ENCODE measurements at places on chromosomes 11 and 22.

DNA sequence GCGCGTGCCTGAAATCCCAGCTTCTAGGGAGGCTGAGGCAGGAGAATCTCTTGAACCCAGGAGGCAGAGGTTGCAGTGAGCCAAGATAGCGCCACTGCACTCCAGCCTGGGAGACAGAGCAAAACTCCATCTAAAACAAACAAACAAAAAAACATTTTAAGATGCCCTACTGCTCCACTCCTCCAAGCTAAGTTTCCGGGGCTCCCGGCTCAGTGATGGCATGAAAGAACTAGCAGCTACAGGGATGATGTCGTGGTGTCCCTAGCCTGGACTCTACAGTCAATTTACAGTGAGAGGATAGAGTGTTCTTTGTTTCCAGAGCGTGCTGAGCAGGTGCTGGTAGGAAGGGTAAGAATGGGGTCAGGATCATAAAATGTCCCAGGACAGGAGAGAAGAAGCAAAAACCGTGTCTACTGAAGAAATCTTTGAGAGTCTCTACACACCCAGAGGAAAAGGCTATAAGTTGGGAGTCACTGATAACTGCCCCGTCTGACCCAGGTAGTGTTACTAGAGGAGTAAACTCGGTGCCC, 1.2 kb upstream of the ZBTB3 start:
- no peak for DNase-seq

DNA sequence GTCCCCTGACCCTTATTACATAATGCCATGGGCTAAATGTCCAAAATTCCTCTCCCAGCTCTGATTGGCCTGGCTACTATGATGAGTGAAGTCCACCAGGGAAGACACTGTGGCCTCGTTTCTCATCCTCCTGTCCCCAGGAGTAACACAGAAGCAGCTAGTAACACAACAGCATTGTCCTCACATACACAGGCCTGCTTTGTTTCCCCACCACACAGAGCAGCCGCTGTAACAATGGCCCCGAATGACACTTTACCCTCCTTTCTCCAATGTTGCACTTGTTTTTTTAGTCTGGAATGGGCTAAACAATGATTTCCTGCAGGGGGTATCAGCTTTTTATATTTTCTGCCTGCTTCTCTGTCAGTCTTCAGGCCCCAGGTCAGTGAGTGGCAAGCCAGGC, at the start of gene PRR5L:
Gene PRR5L (plus strand): TSS at position 363 of the 400 bp plus-strand sequence. CDS start 104,834 bp downstream, outside the sequence.
- no peak for DNase-seq

DNA sequence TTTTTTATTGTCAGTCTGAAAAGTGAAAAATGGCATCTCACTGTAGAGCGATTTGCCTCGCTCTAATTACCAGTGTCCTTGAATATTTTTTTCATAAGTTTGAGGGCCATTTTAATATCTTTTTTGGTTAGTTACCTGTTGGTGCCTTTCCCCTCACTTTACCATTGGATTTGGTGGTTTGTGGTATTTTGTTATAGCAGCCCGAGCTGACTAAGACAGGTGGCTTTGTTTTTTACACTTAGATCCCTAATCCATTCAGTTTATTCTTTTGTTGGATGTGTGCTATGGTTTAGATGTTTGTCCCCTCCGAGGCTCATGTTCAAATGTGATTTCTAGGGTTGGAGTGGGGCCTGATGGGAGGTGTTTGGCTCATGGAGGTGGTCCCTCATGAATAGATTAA, 6.5 kb upstream of the CAPN5 start:
- DNase-seq: no peak

DNA sequence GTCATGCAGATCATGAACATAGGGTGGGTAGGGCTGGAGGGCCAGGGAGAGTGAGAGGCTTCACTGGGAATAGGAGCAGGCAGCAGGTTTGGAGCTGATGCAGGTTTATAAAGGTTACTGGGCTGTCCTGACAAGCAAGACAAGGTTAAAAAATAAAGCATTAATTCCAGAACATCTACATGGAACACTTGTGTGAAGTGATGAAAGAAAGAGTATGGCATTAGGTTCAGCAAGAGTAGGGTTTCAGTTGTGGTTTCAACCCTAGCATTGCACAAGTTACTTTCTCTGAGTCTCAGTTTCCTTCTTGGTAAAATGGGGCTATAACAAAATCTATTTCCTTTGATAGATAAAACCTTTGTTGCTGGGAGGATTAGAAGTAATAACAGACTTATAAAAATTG, 114.6 kb upstream of the SESN3 start:
- no peak for DNase-seq

DNA sequence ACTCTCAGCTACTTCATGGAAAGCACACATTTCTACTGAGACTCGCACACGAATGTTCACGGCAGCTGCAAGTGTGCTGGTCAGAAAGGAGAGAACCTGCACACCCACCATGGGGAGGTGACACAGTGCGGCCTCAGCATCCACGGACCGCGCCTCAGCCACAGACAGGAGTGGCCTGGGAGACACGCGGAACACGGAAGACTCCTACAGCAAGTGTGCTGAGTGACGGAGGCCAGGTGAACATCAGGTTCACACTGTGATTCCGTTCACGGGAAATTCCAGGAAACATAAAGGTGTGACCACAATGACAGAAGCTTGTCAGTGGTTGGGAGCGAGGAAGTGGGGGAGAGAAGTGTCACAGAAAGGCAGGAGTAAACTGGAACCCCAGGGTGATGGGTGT, 13.3 kb upstream of the MOB2 start:
- no peak for DNase-seq

GRCh38 chr11:95647355-95647754, 142.2 kb downstream of the FAM76B start:
- no peak for DNase-seq

GRCh38 chr22:23034621-23035556, 35.4 kb upstream of the GNAZ start:
- no peak for DNase-seq

DNA sequence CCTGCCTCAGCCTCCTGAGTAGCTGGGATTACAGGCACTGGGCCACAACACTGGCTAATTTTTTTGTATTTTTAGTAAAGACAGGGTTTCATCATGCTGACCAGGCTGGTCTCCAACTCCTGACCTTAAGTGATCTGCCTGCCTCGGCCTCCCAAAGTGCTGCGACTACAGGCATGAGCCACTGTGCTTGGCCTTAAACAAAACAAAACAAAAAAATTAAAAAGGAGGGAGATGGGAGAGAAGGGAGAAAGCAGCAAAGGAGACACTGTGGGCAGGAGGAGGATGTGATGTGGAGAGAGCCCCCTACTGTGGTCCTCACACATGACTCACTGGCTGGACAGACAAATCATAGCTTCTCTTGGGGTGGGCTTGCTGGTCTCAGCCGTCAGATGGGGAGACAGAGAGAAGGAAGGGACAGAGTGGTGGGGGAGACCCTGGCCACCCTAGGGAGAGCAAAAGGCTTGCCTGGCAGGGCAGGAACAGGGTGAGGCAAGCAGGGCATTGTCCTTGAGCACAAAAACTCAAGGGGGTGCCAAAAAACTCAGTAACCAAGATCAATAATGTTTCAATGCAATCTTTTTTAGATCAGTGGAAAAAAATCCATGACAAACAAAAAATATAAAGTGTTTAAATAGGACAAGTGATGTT, 31.6 kb downstream of the TPST2 start:
- DNase-seq: no peak

GRCh38 chr11:120658071-120658423, 146.5 kb downstream of the GRIK4 start:
- no peak for DNase-seq

GRCh38 chr11:47347137-47347536, 5.4 kb downstream of the MYBPC3 start:
- no peak for DNase-seq

GRCh38 chr11:72594493-72595291, 79.5 kb downstream of the PDE2A start:
- no peak for DNase-seq

DNA sequence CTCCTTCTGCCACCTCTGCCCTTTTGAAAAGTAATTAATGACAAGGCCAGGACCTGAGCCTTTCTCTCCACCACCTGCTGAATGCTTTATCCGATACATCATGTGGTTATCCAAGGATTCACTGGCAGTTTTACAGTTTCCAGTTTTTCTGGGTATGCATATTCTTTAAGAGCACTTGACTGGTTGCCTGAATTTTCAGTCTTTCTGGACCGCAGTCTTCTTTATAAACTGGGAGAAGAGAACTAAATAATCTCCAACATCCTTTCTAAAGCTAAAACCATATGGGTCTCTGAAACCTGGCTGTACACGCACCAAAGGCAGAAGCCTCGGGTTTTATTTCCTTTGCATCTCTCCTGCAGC, 65.1 kb downstream of the BTG4 start:
- DNase-seq: no peak

GRCh38 chr22:39115570-39115969, 18.5 kb downstream of the APOBEC3H start:
- DNase-seq: no peak

DNA sequence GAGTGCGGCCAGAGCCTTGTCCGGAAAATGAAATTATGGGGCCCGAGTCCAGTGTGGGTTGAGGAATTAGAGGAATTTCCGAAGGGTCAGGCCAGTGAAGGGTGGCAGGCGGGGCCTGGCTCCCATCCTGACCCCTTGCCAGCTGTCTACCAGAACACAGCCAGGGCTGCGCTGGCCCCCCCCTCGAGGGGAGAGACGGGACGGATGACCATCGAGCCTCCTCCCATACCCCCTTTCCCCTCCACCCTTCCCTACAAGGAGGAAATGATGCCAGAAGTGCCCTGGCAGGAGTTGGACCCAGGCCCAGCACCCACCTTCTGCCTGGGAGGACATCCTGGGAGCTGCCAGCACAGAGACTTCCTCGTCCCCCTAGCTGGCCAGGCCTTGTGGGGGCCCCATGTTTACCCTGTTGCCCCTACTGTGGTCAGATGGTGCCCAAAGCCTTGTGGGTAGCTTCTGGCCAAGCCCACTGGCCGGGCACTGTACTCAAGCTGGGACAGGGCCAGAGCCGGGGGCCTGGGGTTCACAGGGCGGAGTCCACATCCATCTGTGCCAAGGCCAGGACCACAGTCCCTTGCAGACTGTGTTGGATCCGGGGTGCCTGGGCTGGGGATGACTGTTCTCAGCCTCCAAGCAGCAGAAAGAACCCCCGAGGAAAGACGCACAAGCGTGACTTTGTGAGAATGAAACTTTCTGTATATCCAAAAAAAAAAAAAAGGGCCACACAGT, 20.8 kb downstream of the ARVCF start:
- DNase-seq: no peak

- no peak for DNase-seq
Observed at GRCh38 chr11:111364503-111364902, 14.6 kb downstream of the POU2AF1 start.

GRCh38 chr11:134837166-134837886, 425.3 kb upstream of the B3GAT1 start:
- DNase-seq: no peak

DNA sequence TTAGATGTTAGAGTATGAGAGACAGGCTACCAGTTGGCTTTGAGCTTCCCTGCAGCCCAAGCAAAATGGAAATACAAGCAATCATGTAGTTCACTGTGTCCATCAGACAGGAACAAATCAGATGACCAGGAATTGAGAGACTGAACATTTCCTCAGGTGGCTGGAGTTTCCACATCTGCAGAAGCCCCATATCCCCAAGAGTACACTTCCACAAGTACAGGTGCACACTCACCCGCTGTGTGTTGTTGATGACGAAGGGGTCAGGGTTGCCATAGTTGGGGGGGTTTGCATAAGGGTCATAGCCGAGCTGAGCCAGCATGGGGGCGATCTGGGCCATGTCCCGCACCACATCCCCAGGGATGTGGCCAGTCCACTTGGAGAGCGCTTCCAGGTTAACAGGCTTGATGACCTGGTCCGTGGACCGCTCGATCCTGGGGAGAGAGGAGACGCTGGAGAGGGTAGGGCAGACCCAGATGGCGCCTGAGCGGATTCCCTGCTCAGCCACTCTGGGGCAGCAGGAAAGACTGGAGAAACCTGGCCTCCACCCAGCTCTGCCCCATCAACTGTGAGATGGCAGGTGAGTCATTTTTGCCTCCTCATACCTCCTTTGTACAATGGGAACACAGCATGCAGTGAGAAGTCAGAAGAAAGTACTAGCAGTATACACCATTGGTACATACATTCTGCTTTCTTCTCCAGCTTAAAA, 23.9 kb upstream of the TFIP11 start:
- DNase-seq: no peak

GRCh38 chr11:90947930-90948329, 725.1 kb upstream of the CHORDC1 start:
- no peak for DNase-seq

GRCh38 chr11:22930816-22931594, 70.7 kb upstream of the CCDC179 start:
- no peak for DNase-seq

GRCh38 chr11:19719960-19720359, 7.3 kb downstream of the NAV2 start:
- DNase-seq: no peak

DNA sequence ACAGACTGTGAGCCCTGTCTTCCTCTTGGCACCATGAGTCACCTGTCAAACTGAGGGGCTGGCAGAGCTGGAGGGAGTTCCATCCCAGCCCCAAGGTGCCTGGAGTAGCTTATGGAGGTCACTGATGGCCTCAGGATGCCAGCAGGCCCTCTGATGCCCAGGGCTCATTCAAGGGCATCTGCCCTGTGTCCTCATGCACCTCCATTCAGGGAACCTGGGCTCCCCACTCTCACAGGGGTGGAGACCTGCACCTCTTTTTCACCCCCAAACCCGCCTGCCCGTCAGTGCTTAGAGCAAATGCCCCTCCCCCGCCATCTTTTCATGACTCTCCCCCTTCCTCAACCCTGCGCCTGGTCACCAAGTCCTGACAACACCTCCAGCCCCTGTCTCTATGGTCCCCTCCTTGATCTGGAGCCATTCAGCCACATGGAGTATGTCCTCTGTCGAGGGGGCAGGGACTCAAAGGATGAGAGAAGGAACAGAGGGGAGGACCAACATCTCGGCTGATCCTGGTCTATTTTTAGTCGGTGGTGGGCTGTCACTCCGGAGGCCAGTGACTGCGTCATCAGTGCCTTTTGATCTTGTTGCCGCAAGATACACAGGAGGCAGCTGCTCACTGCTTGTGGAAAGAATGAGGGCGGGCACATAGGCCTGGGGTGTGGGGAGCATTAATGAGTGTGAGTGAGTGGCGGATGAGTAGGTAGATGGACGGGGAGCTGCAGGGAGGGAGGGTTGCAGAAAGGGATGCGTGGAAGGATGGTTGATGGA, 72.2 kb downstream of the CDKN1C start:
- no peak for DNase-seq

- no peak for DNase-seq
Observed at GRCh38 chr22:19877626-19878339, 23.1 kb upstream of the GNB1L start.

DNA sequence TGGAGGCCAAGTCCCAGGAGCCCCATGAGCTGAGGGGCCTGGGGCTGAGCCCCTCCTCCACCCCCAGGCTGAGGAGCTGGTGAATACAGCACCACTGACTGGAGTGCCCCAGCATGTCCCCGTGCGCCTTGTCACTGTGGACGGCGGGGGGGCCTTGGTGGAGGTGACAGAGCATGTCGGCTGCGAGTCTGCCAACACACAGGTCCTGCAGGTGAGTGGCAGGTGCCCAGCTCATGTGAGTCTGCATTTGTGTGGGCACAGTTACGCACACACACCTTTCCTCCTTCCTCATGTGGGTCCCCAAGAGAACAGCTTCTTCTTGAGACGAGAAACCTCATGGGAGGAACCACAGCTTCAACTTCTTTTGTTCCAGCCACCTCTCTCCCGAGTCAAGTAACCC, 7.7 kb downstream of the TMEM132A start:
- no peak for DNase-seq

GRCh38 chr11:35874751-35875450, 69.0 kb upstream of the LDLRAD3 start:
- no peak for DNase-seq

All from neural crest cell (in vitro differentiated cells).